ENCODE measurements at places on chromosomes 13 and 19. TPM values are rescaled to one million over a fixed set of nuclear protein-coding genes. Genes with fewer than 3 reads are reported as not detected.

- H3K27ac ChIP-seq = no peak overlapping the region
- no peaks in the 10 kb centered on the region for H3K36me3 ChIP-seq
- no peak overlapping the region for H3K4me3 ChIP-seq
- DNase-seq = no peak
- no peaks in the 10 kb centered on the region for H3K4me1 ChIP-seq
- no peaks in the 10 kb centered on the region for H3K27me3 ChIP-seq
These were observed 34.1 kb upstream of the KLF12 start for GRCh38 chr13:74168263-74168675.

- H3K4me3 ChIP-seq = no peak overlapping the region
- H3K27ac ChIP-seq = no peak overlapping the region
- no peaks in the 10 kb centered on the region for H3K4me1 ChIP-seq
- no peak for DNase-seq
- H3K36me3 ChIP-seq = no peaks in the 10 kb centered on the region
These were observed 1741.5 kb downstream of the PCDH9 start for GRCh38 chr13:65488606-65489005.

- no peak overlapping the region for H3K27ac ChIP-seq
- no peak for DNase-seq
- H3K36me3 ChIP-seq = no peaks in the 10 kb centered on the region
- no peaks in the 10 kb centered on the region for H3K27me3 ChIP-seq
- H3K4me1 ChIP-seq = no peaks in the 10 kb centered on the region
- no peak overlapping the region for H3K4me3 ChIP-seq
These were observed 51.7 kb upstream of the RNF113B start for GRCh38 chr13:98228661-98229341.

DNA sequence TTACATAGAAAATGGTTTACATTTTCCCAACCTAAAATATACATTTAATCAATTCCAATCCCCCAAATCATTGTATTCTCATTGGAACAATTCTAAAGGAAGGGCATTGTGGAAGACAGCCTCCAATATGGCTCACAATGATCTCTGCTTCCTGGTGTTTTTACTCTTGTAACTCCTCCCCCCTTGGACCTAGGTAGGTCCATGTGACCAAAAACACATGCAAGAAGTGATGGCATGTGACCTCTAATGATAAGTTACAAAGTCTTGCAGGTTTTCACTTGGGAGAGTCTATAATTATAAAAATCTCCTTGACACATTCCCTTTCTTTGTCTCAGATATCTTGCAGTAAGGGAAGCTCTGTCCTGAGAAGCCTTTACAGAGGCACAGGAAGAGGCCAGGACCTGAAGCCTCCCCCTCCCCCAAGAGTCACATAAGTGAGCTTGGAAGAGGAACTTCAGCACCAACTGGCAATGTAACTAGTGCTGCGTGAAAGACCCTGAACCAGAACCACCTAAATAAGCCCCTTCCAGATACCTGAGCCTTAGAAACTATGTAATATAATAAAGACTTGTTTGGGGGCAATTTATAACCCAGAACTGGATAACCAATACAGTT is 816.2 kb upstream of the ATXN8OS start:
- no peaks in the 10 kb centered on the region for H3K4me1 ChIP-seq
- H3K27me3 ChIP-seq = no peaks in the 10 kb centered on the region
- no peak overlapping the region for H3K27ac ChIP-seq
- H3K36me3 ChIP-seq = no peaks in the 10 kb centered on the region

DNA sequence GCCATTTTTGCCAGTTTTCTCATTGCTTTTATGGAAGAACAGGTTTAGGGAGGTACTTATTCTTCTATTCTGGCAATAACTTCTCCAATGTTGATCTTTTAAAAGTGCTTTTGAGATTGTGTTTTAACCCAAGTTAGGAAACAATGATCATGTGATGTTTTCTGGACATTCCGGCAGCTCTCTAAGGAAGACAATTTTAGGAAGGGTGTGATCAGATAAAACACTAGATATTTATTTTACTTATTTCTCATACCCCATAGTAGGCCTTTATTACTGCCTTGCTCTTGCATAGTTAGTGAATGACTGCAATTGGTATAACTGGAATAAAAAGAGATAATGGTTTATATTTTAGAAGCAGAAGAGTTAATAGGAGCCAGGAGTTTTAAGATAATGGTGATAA is 68.4 kb upstream of the SPATA13 start:
- no peaks in the 10 kb centered on the region for H3K36me3 ChIP-seq
- no peak overlapping the region for H3K4me3 ChIP-seq
- H3K27me3 ChIP-seq = no peaks in the 10 kb centered on the region

GRCh38 chr19:18349524-18350128 is 9.2 kb downstream of the PGPEP1 start:
- H3K27ac ChIP-seq = no peak overlapping the region
- H3K4me3 ChIP-seq = no peak overlapping the region
- H3K4me1 ChIP-seq = no peaks in the 10 kb centered on the region
- H3K36me3 ChIP-seq = no peaks in the 10 kb centered on the region

DNA sequence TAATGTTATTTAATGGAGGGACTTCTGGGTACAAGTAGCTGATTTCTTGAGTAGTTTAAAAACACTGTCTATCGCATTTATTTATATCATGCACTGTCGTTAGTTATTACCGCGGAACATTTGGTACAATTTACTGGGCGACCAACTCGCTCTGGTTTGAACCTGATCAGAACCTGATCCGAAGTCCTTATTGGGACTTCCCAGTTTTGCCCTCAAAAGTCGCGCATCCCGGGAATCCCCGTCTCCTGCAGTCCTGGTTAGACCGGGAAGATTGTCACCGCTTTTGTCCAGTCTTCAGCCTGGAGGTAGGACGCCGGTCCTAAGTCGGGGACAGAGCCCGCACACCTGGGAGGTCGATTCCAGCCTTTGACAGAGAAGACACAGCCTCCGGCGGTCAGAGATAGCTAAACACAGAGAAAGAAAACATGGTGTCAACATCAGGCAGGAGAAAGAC is 694 bp downstream of the CLN5 start:
- peaks cover 31% of the 10 kb centered on the region for H3K4me1 ChIP-seq
- DNase-seq = no peak
- peak overlapping the region; percentile 96 for H3K27ac ChIP-seq

- DNase-seq = no peak
- H3K27me3 ChIP-seq = no peaks in the 10 kb centered on the region
These were observed 16.6 kb downstream of the VRK3 start for GRCh38 chr19:50008532-50008931.

GRCh38 chr13:28854657-28855056 is 34.5 kb downstream of the MTUS2 start:
- no peak for DNase-seq
- H3K36me3 ChIP-seq = no peaks in the 10 kb centered on the region
- H3K4me1 ChIP-seq = no peaks in the 10 kb centered on the region
- no peaks in the 10 kb centered on the region for H3K27me3 ChIP-seq

GRCh38 chr13:105565136-105565727 is 970.2 kb downstream of the EFNB2 start:
- no peaks in the 10 kb centered on the region for H3K4me1 ChIP-seq
- H3K4me3 ChIP-seq = no peak overlapping the region
- no peak overlapping the region for H3K27ac ChIP-seq
- DNase-seq = no peak
- no peaks in the 10 kb centered on the region for H3K27me3 ChIP-seq

- peak overlapping the region; percentile 31 for H3K27ac ChIP-seq
- no peak for DNase-seq
- peak overlapping the region; percentile 43 for H3K4me3 ChIP-seq
- H3K4me1 ChIP-seq = peaks cover 26% of the 10 kb centered on the region
- no peaks in the 10 kb centered on the region for H3K36me3 ChIP-seq
These were observed 511 bp upstream of the GAMT start for GRCh38 chr19:1401889-1402217.

GRCh38 chr13:112812306-112813055 is 122.6 kb downstream of the ATP11A start:
- H3K27ac ChIP-seq = no peak overlapping the region
- peaks cover 8% of the 10 kb centered on the region for H3K36me3 ChIP-seq
- no peaks in the 10 kb centered on the region for H3K27me3 ChIP-seq
- no peak overlapping the region for H3K4me3 ChIP-seq

DNA sequence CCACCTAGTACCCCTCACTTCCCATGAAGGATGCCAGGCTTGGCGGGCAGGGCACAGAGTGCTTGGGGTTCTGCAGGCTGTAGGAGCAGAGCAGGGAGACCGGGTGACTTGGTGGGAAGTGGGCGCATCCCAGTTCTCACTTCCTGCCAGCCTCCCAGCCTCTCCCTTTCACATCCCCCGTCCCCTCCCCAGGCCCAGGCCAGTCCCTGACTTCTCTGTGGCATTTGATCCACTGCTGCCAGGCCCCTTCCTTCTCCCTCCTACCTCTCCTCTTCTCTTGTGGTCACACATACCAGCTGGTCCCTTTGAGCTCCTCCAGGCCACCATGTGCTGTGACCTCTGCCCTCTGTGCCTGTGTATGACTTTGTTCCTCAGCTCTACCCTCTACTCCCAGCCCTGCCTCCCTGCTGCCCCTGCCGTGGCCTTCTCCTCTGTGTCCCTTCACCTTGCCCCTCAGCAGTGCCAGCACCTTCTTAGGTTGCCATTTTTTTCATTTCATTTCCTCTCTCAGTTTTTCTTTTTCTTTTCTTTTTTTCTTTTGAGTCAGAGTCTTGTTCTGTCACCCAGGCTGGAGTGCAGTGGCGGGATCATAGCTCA is 19.5 kb downstream of the MYO1F start:
- peaks cover 19% of the 10 kb centered on the region for H3K4me1 ChIP-seq
- no peak for DNase-seq
- H3K27me3 ChIP-seq = no peaks in the 10 kb centered on the region
- H3K4me3 ChIP-seq = no peak overlapping the region
- peaks cover 9% of the 10 kb centered on the region for H3K36me3 ChIP-seq

- H3K4me1 ChIP-seq = no peaks in the 10 kb centered on the region
- no peaks in the 10 kb centered on the region for H3K36me3 ChIP-seq
- no peak overlapping the region for H3K27ac ChIP-seq
- DNase-seq = no peak
These were observed 69.2 kb downstream of the NALCN start for GRCh38 chr13:101346942-101347728.

DNA sequence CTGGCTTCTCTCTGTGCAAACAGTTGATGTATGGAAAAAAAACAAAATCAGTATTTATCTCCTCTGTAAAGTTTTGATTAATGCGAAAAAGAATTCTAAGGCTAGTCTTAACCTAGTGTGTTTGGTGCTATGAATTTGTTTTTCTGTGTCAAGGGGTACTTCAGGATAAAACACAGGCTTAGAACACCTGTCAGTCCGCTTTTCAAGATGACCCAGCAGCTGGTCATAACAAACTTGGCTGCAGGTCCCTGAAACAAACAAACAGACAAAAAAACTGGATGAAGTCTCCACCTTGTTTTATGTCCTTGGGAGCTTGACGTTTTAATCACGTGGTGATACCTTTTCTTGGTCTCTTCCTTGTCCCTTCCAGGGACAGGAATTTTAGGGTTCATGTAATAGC is 689.3 kb downstream of the UQCRFS1 start:
- no peak for DNase-seq
- no peaks in the 10 kb centered on the region for H3K27me3 ChIP-seq

- H3K4me3 ChIP-seq = no peak overlapping the region
- peak; percentile 5 for DNase-seq
- no peaks in the 10 kb centered on the region for H3K36me3 ChIP-seq
- no peaks in the 10 kb centered on the region for H3K4me1 ChIP-seq
- no peaks in the 10 kb centered on the region for H3K27me3 ChIP-seq
These were observed 244.4 kb upstream of the MAB21L1 start for GRCh38 chr13:35720690-35721554.

- DNase-seq = no peak
- H3K4me1 ChIP-seq = no peaks in the 10 kb centered on the region
- H3K27ac ChIP-seq = no peak overlapping the region
- H3K4me3 ChIP-seq = no peak overlapping the region
- H3K27me3 ChIP-seq = no peaks in the 10 kb centered on the region
- H3K36me3 ChIP-seq = no peaks in the 10 kb centered on the region
These were observed 344.0 kb downstream of the MTUS2 start for GRCh38 chr13:29164116-29164515.

GRCh38 chr19:8208119-8208921 is 850 bp upstream of the CERS4 start:
- H3K27ac ChIP-seq = no peak overlapping the region
- H3K36me3 ChIP-seq = no peaks in the 10 kb centered on the region
- no peaks in the 10 kb centered on the region for H3K27me3 ChIP-seq
- peaks cover 15% of the 10 kb centered on the region for H3K4me1 ChIP-seq

GRCh38 chr13:24564881-24565280 is 52.3 kb upstream of the PARP4 start:
- H3K4me1 ChIP-seq = no peaks in the 10 kb centered on the region
- H3K4me3 ChIP-seq = no peak overlapping the region
- H3K27ac ChIP-seq = no peak overlapping the region
- no peaks in the 10 kb centered on the region for H3K27me3 ChIP-seq
- no peaks in the 10 kb centered on the region for H3K36me3 ChIP-seq

GRCh38 chr19:32397671-32398101 is 7.9 kb upstream of the DPY19L3 start:
- H3K36me3 ChIP-seq = no peaks in the 10 kb centered on the region
- no peak overlapping the region for H3K4me3 ChIP-seq
- no peak overlapping the region for H3K27ac ChIP-seq
- no peaks in the 10 kb centered on the region for H3K27me3 ChIP-seq
- no peaks in the 10 kb centered on the region for H3K4me1 ChIP-seq

- no peak overlapping the region for H3K4me3 ChIP-seq
- DNase-seq = no peak
- no peak overlapping the region for H3K27ac ChIP-seq
- H3K4me1 ChIP-seq = no peaks in the 10 kb centered on the region
These were observed 136.4 kb downstream of the STOML3 start for GRCh38 chr13:38854226-38854625.

DNA sequence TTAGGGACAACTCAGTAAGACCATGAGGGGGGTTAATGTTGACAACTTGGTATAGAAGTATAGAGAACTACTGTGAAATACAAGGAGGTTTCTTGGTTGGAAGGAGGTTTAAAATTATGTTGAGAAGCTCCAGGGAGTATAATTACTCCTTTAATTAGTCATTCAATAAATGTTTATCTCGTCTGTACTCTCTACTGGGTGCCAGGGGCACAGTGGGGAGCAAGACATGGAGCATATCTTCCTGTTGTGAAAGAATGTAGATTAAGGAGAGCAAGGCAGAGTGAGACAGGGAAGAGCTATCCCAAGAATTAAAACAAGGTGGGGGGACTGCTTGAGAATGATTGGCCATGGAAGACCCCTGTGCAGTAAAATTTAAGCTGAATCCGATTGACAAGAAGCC is 33.7 kb upstream of the TDRD3 start:
- no peak for DNase-seq
- H3K4me1 ChIP-seq = no peaks in the 10 kb centered on the region
- no peak overlapping the region for H3K4me3 ChIP-seq
- no peaks in the 10 kb centered on the region for H3K36me3 ChIP-seq

GRCh38 chr13:35810321-35810720 is 320.9 kb downstream of the DCLK1 start:
- H3K4me1 ChIP-seq = no peaks in the 10 kb centered on the region
- H3K36me3 ChIP-seq = no peaks in the 10 kb centered on the region
- H3K27me3 ChIP-seq = no peaks in the 10 kb centered on the region
- H3K27ac ChIP-seq = no peak overlapping the region
- DNase-seq = no peak

Gene PGLYRP1
- total RNA-seq = not detected

Gene CEACAM8
- not detected for total RNA-seq

Gene ITGBL1
- total RNA-seq = not detected

Gene UHRF1
- total RNA-seq = 212 TPM

Gene TIMM29
- total RNA-seq = 27.0 TPM

Gene CYP4F8
- not detected for total RNA-seq

Gene IGFL2
- not detected for total RNA-seq

Gene C3
- total RNA-seq = 1.6 TPM

Gene CASP14
- total RNA-seq = not detected

All from CD8-positive, alpha-beta memory T cell (primary cell).